ENCODE measurements at places on chromosomes 12 and 14. TPM values are rescaled to one million over a fixed set of nuclear protein-coding genes. Genes with fewer than 3 reads are reported as not detected.

DNA sequence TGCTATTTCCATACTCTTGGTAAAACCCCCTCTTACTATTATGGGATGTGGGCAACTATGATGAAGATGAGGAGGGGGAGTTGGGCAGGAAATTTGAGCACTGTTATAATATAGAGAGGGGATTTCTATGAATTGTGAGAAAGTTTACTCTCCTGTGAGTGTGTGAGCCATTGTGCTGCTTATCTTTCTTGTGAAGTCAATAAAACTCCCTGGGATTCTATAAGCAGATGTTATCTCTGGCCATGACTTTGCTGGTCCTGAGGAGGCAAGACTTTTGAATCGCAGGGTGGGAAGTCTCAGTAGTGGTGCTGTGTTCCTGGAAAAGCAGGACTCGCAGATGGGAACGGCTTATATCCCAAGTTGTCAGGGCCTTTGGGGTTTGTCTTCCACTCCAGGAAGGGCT is 62.2 kb downstream of the EMP1 start:
- no peaks in the 10 kb centered on the region for H3K36me3 ChIP-seq
- H3K4me3 ChIP-seq: no peak overlapping the region
- H3K27ac ChIP-seq: no peak overlapping the region
- no peak for DNase-seq
- no peaks in the 10 kb centered on the region for H3K4me1 ChIP-seq

- H3K27ac ChIP-seq: no peak overlapping the region
- H3K36me3 ChIP-seq: no peaks in the 10 kb centered on the region
- no peaks in the 10 kb centered on the region for H3K27me3 ChIP-seq
- H3K4me3 ChIP-seq: no peak overlapping the region
These were observed 235.5 kb downstream of the MDGA2 start for GRCh38 chr14:47439953-47440352.

DNA sequence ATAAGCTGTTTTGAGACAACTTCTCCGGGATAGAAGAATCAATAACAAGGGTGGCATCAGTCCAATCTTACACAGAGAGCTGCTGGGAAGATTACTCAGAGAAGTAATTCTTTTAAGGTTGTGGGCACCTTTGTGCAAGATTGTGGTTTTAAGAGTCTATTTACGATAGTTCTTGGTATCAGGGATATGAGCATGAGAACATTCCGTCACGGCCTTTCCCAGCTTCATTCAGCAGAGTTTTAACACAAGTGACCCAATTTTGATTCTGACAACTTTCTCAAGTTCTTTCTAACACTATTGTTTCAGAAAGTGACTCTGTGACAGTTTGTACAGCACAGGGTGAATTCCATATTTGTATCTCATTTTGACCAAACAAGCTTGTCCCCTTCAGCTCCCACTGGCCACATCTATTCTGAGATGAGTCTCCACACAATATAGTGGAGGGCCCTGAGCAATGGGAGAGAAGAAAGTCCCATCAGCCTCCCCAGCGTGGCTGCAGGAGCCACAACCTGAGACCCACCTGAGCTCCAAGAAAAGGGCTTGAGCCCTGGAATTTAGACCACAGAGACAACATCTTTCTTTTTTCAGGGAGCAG is 869.2 kb downstream of the TMEM121 start:
- H3K27ac ChIP-seq: no peak overlapping the region
- no peaks in the 10 kb centered on the region for H3K27me3 ChIP-seq
- no peaks in the 10 kb centered on the region for H3K36me3 ChIP-seq
- DNase-seq: no peak

OR9K2 gene
- total RNA-seq: not detected

- H3K36me3 ChIP-seq: peaks cover 46% of the 10 kb centered on the region
- H3K4me1 ChIP-seq: peaks cover 12% of the 10 kb centered on the region
- H3K27ac ChIP-seq: no peak overlapping the region
- no peaks in the 10 kb centered on the region for H3K27me3 ChIP-seq
- no peak overlapping the region for H3K4me3 ChIP-seq
These were observed 4.2 kb downstream of the RDH5 start for GRCh38 chr12:55724226-55724939.

SLC25A47 gene
- not detected for total RNA-seq

CEP290 gene
- total RNA-seq: 5.1 TPM

INHBC gene
- not detected for total RNA-seq

LMO3 gene
- total RNA-seq: 12.2 TPM

DNA sequence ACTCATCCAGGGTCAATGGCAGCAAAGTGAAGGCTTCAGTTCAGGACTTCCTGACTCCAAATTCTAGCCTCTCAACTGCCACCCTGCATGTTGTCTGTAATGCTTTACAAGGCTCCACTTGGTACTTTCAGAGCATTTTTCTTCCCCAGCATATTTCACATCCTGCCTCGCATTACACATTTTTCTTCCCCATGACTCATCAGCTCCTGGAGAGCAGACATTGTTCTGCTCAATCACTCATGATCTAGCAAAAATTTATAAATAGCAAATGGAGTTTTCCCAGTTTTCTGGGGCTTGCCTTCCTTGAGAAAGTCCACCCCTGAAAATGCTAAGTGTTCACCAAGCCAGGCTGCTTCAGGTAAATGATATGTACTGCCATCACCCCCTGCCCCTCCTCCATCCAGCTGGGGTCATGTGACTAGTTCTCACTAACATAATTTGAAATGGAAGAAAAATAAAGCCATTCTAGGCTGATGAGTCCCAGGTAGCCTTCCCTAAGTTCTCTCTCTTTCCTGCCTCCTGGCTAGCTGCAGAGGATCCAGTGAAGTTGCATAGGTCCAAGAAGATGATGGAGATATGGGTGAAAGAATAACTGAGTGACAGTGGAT is 69.4 kb downstream of the ARMH4 start:
- no peaks in the 10 kb centered on the region for H3K36me3 ChIP-seq
- peak overlapping the region; percentile 61 for H3K27ac ChIP-seq
- peaks cover 12% of the 10 kb centered on the region for H3K4me1 ChIP-seq
- peak; percentile 39 for DNase-seq
- no peaks in the 10 kb centered on the region for H3K27me3 ChIP-seq

- H3K4me1 ChIP-seq: peaks cover 6% of the 10 kb centered on the region
- H3K27ac ChIP-seq: no peak overlapping the region
- H3K27me3 ChIP-seq: no peaks in the 10 kb centered on the region
- H3K4me3 ChIP-seq: no peak overlapping the region
- DNase-seq: no peak
These were observed 7.2 kb upstream of the CCDC197 start for GRCh38 chr14:93989939-93990338.

RAPGEF3 gene
- total RNA-seq: 14.6 TPM

DNA sequence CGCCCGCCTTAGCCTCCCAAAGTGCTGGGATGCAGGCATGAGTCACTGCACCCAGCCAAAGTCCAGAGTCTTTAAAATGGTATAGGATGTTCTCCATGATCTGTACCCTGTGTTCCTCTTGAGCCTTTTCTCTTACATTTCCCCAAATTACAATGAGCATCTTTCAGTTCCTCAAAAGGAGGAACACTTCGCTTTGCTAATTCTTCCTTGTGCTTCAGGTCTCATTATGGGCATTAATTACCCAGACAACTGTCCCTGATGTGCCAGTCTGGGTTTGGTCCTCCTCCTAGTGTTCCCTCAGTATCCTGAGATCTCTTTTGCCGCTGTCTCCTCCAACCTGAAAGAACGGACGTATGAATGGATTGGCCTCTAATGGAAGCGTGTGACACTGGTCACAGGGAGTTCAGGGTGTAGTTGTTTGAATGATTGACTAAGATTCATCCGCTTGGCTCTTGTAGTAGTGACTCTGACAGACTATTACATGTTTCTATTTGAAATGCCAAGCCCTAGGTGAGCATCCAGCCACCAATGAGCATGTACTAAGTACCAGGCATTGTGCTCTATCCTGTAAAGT is 8.2 kb downstream of the PRKCH start:
- no peaks in the 10 kb centered on the region for H3K4me1 ChIP-seq
- no peak overlapping the region for H3K27ac ChIP-seq
- no peak overlapping the region for H3K4me3 ChIP-seq

DNA sequence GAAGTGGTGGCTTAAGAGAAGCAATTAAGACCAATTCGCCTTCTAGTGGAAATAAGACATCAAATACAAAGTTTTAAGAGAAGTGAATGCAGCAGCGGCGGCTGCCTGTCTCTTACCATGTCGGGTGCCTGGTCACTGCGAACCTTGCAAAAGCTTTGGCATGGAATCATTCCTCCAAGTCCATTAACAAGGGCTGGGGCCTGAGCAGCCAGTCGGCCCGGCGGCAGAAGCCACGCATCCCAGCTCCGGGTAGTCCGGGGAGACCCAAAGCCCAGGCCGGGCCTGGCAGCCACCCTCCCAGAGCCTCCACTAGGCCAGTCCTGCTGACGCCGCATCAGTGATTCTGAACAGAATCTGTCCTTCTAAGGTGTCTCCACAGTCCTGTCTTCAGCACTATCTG is 321.0 kb downstream of the TMEM121 start:
- H3K27ac ChIP-seq: no peak overlapping the region
- no peak for DNase-seq
- no peaks in the 10 kb centered on the region for H3K4me1 ChIP-seq
- H3K36me3 ChIP-seq: no peaks in the 10 kb centered on the region
- no peaks in the 10 kb centered on the region for H3K27me3 ChIP-seq

- H3K4me1 ChIP-seq: peaks cover 7% of the 10 kb centered on the region
- H3K27ac ChIP-seq: no peak overlapping the region
- DNase-seq: no peak
- no peaks in the 10 kb centered on the region for H3K27me3 ChIP-seq
- H3K36me3 ChIP-seq: no peaks in the 10 kb centered on the region
These were observed 29.5 kb upstream of the EVL start for GRCh38 chr14:100035700-100036099.

MYO1A gene
- 1.5 TPM for total RNA-seq

SERPINA4 gene
- not detected for total RNA-seq

ESR2 gene
- 4.3 TPM for total RNA-seq

- no peaks in the 10 kb centered on the region for H3K27me3 ChIP-seq
- H3K4me3 ChIP-seq: no peak overlapping the region
- H3K4me1 ChIP-seq: no peaks in the 10 kb centered on the region
These were observed 124.6 kb upstream of the PMCH start for GRCh38 chr12:102322254-102322653.

GRCh38 chr12:19967431-19967830 is 400.9 kb upstream of the PDE3A start:
- H3K27ac ChIP-seq: no peak overlapping the region
- no peak overlapping the region for H3K4me3 ChIP-seq
- no peak for DNase-seq
- H3K36me3 ChIP-seq: no peaks in the 10 kb centered on the region
- H3K27me3 ChIP-seq: no peaks in the 10 kb centered on the region

GRCh38 chr12:102067574-102068258 is 5.9 kb upstream of the WASHC3 start:
- no peaks in the 10 kb centered on the region for H3K27me3 ChIP-seq
- H3K36me3 ChIP-seq: no peaks in the 10 kb centered on the region

TAS2R9 gene
- not detected for total RNA-seq

BHLHE41 gene
- 11.8 TPM for total RNA-seq

- no peak overlapping the region for H3K4me3 ChIP-seq
- DNase-seq: no peak
- no peaks in the 10 kb centered on the region for H3K4me1 ChIP-seq
- H3K27ac ChIP-seq: no peak overlapping the region
These were observed 50.5 kb downstream of the SYNE3 start for GRCh38 chr14:95465936-95466335.

DNA sequence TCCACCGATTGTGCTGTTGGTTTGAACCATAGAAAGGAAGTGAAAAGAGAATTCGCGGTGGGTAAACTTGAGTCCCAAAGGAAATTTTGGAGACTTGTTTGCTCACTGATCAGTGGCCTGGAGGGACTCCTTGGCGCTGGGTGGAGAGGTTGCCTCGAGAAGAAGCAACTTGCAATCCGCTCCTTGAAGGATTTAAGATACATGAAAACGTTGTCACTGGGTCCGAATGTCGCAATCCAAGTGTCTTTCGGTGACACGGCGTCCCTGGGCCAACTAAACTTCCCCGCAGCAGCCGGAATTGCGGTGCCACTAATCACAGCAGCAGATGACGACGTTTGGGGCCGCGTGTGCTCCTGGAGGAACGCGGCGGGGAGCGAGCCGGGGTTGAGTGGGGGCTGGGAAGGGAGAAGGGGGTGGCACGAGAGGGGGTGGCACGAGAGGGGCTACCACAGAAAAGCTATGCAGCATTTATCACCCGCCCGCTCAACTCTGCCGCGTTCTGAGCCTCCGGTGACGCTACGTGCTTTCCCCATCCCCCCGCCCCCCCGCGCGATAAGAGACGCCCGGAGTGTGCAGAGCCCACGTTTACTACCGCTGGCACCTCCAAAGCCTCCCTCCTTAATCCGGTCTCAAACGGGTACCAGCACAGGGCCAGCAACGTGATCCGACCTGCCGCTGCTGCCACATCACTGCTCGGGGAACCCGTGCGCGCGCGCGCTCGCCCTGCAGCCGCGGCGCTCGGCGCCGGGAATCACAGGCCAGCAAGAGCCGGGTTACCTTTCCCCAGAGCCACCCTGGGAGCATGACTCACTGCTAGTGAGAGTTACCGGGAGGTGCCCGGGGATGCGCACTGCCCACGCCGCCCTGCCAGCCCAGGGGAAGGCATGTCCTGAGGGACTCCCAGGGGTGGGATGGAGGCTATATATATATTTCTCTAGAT is 833 bp upstream of the BHLHE41 start:
- peak overlapping the region; percentile 93 for H3K27ac ChIP-seq
- peak; percentile 84 for DNase-seq
- H3K4me1 ChIP-seq: peaks cover 8% of the 10 kb centered on the region
- H3K4me3 ChIP-seq: peak overlapping the region; percentile 26

DNA sequence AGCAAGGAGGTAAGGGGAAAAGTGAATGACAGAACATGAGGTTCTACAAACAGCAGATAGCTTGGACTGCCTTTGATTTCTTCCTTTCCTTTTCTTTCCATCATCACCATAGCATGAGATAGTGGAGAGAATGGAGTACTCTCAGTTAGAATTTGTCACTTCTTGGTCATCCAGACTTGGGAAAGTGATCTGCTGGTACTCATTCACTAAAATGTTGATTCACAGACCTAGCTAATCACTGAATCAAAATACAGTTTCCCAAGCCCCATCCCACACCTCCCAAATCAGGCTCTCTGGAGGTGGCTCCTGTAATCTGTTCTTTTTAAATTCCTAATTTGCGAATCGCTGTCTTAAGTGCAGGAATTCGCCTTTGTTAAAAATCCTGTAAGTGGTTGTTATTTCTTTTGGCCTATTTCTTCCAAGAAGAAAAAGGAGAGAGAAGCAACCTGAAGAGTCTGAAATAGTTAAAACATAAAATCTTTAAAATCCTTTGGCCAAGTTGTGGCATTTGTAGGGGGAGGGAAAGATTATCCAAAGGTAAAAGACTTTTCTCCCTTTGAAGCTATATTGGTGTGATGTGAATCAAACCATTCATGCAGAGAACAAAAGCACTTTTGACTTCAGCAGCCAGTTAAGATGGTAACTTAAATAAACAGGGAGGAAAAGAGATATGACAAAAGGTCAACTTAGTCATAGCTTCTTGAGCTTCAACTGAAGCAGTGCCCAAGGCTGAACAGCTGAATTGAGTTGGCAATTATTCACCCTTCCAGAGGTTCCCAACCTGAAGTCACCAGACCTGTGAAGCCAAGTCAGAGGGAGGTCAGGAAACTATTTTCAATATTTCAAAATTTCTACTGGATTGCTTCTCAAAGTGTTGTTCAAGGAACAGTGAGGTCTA is 255.1 kb upstream of the KRR1 start:
- peaks cover 10% of the 10 kb centered on the region for H3K4me1 ChIP-seq
- no peak overlapping the region for H3K4me3 ChIP-seq
- H3K27ac ChIP-seq: no peak overlapping the region
- H3K27me3 ChIP-seq: no peaks in the 10 kb centered on the region
- no peaks in the 10 kb centered on the region for H3K36me3 ChIP-seq
- DNase-seq: peak; percentile 40
